Fibroblast of lung (primary cell): ENCODE measurements at places on chromosomes 12 and 14. TPM values are rescaled to one million over a fixed set of nuclear protein-coding genes. Genes with fewer than 3 reads are reported as not detected.

UBR7 gene
- total RNA-seq: 27.7 and 34.0 TPM in 2 replicates

KRT85 gene
- total RNA-seq: not detected in 2 replicates

GRCh38 chr12:68263366-68263765 lies 10.0 kb upstream of the IL22 start:
- DNase-seq: peak; percentile 75

- DNase-seq: no peak
Observed at GRCh38 chr14:94998685-94999084, 158.6 kb downstream of the DICER1 start.

DNA sequence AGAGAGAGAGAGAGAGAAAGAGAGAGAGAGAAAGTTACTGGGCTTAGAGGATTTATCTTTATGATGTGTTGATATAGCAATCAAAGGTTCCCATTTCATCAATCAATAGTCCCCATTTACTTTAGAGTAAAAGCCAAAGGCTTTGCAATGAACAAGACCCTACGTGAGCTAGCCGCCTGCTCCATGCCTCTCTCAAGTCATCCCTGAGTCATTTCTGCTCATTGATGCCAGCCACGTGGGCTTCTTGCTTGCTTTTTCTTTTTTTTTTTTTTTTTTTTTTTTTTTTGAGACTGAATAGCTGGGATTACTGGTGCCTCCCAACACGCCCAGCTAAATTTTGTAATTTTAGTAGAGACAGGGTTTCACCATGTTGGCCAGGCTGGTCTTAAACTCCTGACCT lies 70.9 kb downstream of the GPR135 start:
- DNase-seq: peak; percentile 42

DNA sequence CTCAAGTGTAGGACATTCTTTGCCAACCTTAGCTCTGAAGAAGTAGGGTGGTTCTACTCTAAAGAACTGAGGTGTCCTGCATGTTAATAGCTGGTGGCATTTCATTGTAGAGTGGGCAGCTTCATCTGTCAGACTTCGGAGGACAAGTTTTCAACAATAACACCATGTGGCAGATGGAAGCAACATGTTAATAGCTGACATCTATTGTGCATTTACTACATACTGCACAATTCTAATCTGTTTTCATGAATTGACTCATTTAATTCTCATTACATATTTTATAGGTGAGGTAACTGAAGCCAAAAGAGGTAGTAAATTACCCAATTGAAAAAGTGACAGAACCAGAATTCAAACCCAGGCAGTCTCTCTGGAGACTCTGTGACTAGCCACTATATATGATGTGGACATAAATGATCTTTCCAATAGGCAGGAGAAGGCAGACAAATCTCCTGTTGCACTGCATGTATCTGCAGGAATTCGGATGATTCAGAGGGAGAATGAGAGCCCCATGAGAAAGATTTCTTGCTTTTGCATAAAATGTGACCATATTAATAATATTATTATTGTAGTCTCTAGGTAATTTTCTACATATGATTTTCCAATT lies 137.2 kb upstream of the E2F7 start:
- DNase-seq: no peak

TMBIM6 gene
- total RNA-seq: 369 and 432 TPM in 2 replicates
